ENCODE measurements at places on chromosomes 12 and 14. TPM values are rescaled to one million over a fixed set of nuclear protein-coding genes. Genes with fewer than 3 reads are reported as not detected.

Gene BDKRB2
- 2.6 TPM for total RNA-seq

Gene TPH2
- total RNA-seq = not detected

Gene MORN3
- under 0.01 TPM for total RNA-seq

Gene MLF2
- total RNA-seq = 73.6 TPM

Gene TMEM106C
- total RNA-seq = 43.3 TPM

Gene CHGA
- 0.52 TPM for total RNA-seq

Gene GLIPR1L2
- total RNA-seq = not detected

Gene GOLGA3
- 41.8 TPM for total RNA-seq

Gene KRT77
- not detected for total RNA-seq

Gene TOGARAM1
- 42.3 TPM for total RNA-seq

Gene NEUROD4
- total RNA-seq = not detected

Gene SLCO1B1
- total RNA-seq = not detected

Gene GLI1
- total RNA-seq = 5.2 TPM

All from skeletal muscle tissue (tissue), 5 donors.